Upper lobe of right lung (tissue), 1 donor: ENCODE measurements at places on chromosomes 11 and 22.

GRCh38 chr11:108887436-108888238 lies 222.8 kb downstream of the DDX10 start:
- H3K4me1 ChIP-seq: no peaks in the 10 kb centered on the region
- no peak overlapping the region for H3K27ac ChIP-seq
- DNase-seq: no peak
- no peak overlapping the region for H3K4me3 ChIP-seq

DNA sequence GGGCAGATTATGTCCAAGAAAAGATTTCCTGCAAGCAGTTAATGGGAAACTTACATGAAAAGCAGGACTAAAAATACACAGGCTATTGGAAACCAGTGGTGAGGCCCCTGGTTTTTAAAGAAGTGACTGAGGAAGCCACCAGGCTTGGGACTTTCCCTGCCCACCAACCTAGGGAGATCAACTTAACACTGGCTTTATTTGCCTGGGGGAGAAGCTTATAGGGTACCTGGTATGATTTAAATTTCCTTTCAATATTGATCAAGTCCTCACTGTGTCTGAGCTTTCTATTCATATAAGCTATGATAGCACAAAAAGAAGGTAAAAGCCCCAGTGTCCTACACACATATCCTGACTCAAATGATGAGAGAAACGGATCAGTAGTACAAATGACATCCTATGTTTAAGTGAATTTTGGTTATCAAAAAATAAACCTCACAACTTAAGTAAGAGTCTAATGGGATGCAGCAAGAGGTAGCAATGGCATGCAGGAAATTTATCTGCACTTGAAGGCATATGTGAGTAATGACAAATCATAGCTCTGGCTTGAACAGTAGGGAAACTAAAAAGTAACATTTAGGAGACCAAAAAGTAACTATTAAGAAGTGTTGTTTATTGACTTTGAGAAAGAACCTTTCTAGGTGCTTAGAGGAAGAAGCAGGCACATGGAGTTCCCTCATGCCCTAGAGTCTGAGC lies 85.3 kb downstream of the GAB2 start:
- no peak for DNase-seq
- no peak overlapping the region for H3K27ac ChIP-seq
- no peak overlapping the region for H3K4me3 ChIP-seq
- peaks cover 10% of the 10 kb centered on the region for H3K4me1 ChIP-seq
- H3K27me3 ChIP-seq: no peaks in the 10 kb centered on the region

GRCh38 chr11:134069426-134070341 lies 812 bp downstream of the JAM3 start:
- H3K27ac ChIP-seq: peak overlapping the region; percentile 69
- H3K4me1 ChIP-seq: peaks cover 4% of the 10 kb centered on the region
- H3K36me3 ChIP-seq: no peaks in the 10 kb centered on the region
- H3K27me3 ChIP-seq: peaks cover 12% of the 10 kb centered on the region

DNA sequence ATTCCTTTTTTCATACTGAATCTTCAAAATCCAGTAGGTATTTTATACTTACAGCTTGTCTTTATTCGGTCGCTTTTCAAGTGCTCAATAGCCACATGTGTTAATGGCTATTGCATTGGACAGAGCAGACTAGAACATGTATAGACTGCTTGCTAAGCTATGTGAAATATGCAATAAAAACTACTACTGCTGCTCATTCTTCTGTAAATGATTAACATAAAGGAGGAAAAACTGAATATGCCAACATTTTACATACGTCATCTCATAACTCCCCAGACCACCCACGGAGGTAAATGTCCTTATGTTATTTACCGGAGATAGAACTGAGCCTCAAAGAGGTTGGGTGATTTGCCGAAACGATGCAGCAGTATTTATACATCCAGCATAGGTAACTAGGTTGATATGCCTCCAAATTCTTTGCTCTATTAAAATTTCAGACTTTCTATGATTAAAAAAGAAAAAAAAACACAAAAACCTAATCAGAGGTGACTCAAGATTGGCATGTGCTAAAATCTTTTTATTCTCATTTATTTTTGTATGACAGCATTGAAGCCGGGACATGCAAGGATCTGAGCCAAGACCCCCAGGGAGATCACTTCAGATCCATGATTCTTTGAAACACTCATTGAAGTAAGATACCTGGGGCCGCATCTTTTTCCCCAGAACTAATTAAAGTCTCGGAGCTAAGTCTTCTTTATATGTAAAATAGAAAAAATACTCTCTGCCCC lies 78.5 kb upstream of the OR5AK2 start:
- DNase-seq: no peak
- H3K36me3 ChIP-seq: no peaks in the 10 kb centered on the region
- no peaks in the 10 kb centered on the region for H3K27me3 ChIP-seq
- no peak overlapping the region for H3K27ac ChIP-seq
- H3K4me1 ChIP-seq: no peaks in the 10 kb centered on the region

DNA sequence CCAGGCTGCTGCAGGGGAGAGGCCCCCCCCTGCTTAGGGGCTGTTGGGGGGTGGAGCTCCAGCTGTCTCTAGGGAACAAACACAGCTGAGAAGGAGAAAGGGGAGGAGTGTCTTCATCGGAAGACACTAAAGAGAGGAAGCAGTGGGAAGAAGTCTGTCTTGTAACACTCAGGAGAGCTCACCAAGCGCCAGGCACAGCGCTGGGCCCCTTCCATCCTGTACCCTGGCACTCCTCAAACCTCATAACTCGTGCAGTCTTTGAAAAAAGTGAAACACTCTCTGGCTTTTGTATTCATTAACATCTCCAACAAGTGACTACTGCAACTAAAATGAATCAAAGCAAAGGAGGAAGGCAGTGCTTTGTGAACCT lies 67.4 kb upstream of the PRDM11 start:
- H3K4me1 ChIP-seq: peaks cover 29% of the 10 kb centered on the region
- no peaks in the 10 kb centered on the region for H3K36me3 ChIP-seq
- H3K27me3 ChIP-seq: no peaks in the 10 kb centered on the region
- no peak overlapping the region for H3K27ac ChIP-seq
- no peak overlapping the region for H3K4me3 ChIP-seq

DNA sequence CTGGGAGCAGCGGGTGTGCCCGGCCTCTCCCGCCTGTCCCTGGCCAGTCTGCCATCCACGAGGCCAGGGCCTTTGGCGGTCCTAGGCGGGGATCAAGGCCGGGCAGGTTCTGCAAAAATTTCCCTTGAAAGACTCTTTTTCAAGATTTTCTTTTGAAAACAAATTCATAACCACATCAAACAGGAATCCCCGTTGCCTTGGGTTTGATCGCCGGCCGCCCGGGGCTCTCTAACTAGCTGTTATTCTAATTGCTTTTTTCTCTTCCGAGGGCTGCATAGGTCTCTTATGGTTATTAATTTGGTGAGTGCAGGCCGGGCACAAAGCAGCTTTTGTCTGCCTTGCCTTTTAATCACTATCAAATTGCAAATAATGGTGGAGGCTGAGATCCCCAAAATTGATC lies 42.0 kb downstream of the CDKN1C start:
- no peaks in the 10 kb centered on the region for H3K27me3 ChIP-seq
- H3K36me3 ChIP-seq: no peaks in the 10 kb centered on the region
- no peak for DNase-seq
- H3K4me3 ChIP-seq: no peak overlapping the region
- H3K27ac ChIP-seq: no peak overlapping the region

GRCh38 chr11:65610404-65610803 lies 3.6 kb downstream of the MAP3K11 start:
- H3K27me3 ChIP-seq: no peaks in the 10 kb centered on the region
- H3K36me3 ChIP-seq: peaks cover 43% of the 10 kb centered on the region
- H3K4me3 ChIP-seq: peak overlapping the region; percentile 93

DNA sequence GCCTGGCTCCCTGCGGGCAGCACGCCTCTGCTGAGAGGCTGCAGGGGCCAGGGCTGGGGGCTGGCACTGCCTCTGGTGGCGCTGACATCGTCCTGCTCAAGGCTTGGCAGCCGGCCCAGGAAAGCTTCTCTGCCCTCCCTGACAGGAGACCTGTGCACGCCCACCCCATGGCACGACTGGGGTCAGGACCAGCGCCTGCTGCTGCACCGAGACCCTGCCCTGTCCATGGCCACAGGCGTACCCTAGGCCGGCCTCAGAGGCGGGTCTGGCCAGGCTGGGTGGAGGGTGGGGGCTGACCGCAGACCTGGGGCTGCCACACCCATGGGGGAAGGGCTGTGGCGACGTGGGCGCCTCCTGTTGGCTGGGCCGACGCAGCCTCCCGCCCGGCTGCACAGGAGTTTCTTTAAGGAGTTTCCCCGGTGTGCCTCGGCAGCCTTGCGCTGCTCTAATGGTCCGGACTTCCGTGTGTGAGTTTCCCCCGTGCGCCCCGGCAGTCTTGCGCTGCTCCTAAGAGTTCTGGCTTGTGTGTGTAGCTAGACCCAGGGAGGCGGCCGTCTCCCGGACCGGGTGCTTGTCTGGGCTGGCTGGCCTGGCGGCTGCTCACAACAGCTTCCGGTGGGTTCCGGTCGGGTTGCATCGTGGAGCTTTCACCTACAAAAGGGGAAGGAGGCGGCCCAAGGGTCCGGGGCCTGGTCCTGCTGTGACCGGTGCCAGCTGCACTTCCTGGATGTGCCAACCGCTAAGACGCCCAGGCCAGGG lies 4.6 kb downstream of the TRABD start:
- peaks cover 51% of the 10 kb centered on the region for H3K4me1 ChIP-seq
- no peaks in the 10 kb centered on the region for H3K27me3 ChIP-seq
- peak; percentile 94 for DNase-seq
- H3K36me3 ChIP-seq: peaks cover 16% of the 10 kb centered on the region
- H3K27ac ChIP-seq: peak overlapping the region; percentile 89

DNA sequence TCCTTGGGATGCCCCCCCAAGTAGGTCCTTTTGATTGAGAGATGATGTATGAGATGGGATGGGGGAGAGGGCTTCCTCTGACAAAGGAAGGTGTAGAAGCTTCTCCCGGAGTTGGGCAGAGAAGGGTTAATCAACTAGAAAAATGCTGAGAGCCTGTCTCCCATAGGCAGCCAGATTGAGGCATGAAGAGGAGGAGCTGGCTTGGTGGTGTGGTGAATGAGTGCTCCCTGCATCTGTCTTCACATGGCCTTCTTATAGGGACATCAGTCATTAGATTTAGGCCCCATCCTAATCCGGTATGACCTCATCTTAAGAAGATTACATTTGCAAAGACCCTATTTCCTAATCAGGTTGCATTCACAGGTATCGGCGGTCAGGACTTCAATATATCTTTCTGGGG lies 61.1 kb downstream of the NFAM1 start:
- no peak overlapping the region for H3K4me3 ChIP-seq
- no peak for DNase-seq
- peaks cover 13% of the 10 kb centered on the region for H3K27me3 ChIP-seq
- H3K27ac ChIP-seq: no peak overlapping the region

GRCh38 chr22:32354360-32355351 lies 3.0 kb upstream of the RFPL3 start:
- H3K4me3 ChIP-seq: peak overlapping the region; percentile 29
- no peaks in the 10 kb centered on the region for H3K4me1 ChIP-seq
- no peaks in the 10 kb centered on the region for H3K27me3 ChIP-seq
- H3K27ac ChIP-seq: peak overlapping the region; percentile 37
- H3K36me3 ChIP-seq: no peaks in the 10 kb centered on the region

DNA sequence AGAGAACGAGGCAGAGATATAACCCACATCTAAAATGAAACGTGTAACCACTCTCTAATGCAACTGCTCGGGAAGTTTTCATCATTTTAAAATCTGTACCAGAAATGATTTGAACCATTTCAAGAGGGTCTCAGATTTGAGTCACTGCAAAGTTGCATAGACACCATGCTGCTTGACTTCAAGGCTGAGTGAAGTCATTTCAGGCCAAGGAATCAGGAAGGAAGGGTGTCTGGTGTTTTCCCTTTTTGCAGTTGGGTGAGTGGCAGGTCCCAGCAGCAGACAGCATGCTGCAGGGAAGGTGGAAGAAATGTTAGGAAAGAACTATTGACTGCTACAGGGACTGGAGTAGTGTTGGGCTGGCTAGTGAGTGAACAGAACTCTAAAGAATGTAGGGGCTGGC lies 16.5 kb downstream of the TANGO2 start:
- H3K27ac ChIP-seq: no peak overlapping the region
- H3K4me3 ChIP-seq: no peak overlapping the region
- no peaks in the 10 kb centered on the region for H3K27me3 ChIP-seq
- no peak for DNase-seq
- H3K36me3 ChIP-seq: peaks cover 39% of the 10 kb centered on the region

DNA sequence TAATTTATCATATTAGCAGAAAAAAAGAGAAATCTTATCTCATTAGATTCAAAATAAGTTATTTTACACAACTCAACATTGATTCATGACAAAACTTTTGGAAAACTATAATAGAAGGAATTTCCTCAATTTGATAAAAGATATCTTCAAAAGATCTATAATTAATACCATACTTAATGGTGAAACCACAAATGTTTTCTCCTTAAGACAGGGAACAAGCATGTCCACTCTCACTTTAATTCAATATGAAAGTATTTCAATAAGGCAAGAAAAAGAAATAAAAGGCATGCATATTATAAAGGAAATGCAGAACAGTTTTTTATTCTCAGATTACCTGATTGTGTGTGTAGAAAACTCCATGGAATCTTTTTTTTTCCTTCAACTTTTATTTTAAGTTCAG lies 23.6 kb downstream of the MTNR1B start:
- no peak overlapping the region for H3K4me3 ChIP-seq
- no peaks in the 10 kb centered on the region for H3K36me3 ChIP-seq
- no peaks in the 10 kb centered on the region for H3K4me1 ChIP-seq
- DNase-seq: no peak
- no peak overlapping the region for H3K27ac ChIP-seq
- H3K27me3 ChIP-seq: no peaks in the 10 kb centered on the region

GRCh38 chr22:31945971-31946680 lies 1.8 kb downstream of the YWHAH start:
- H3K27me3 ChIP-seq: no peaks in the 10 kb centered on the region
- no peak for DNase-seq
- H3K27ac ChIP-seq: peak overlapping the region; percentile 94
- H3K4me3 ChIP-seq: peak overlapping the region; percentile 93
- H3K4me1 ChIP-seq: peaks cover 36% of the 10 kb centered on the region

- no peaks in the 10 kb centered on the region for H3K36me3 ChIP-seq
- H3K27me3 ChIP-seq: no peaks in the 10 kb centered on the region
Observed at GRCh38 chr11:67116758-67117105, 2.3 kb upstream of the KDM2A start.

DNA sequence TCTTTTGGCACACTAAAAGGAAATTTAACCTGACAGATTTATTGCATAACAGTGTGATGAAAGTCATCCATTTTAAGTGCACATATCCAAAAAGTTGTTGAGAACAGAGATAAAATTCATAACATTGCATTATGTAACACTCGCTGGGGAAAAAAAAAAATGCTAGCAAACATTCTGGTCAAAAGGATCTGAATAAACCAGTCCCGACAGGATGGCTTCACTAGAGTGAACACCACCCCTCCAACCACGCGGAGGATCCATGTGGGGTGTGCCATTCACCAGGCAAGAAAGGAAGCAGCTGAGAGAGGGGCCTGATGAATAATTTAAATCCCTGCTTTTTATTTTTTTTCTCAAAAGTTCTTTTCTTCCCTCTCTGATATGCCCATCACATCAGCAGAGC lies 258.7 kb downstream of the DCDC1 start:
- DNase-seq: no peak
- H3K4me3 ChIP-seq: no peak overlapping the region
- H3K27ac ChIP-seq: no peak overlapping the region
- no peaks in the 10 kb centered on the region for H3K36me3 ChIP-seq
- no peaks in the 10 kb centered on the region for H3K4me1 ChIP-seq
